ENCODE measurements at places on chromosomes 5 and 9. TPM values are rescaled to one million over a fixed set of nuclear protein-coding genes. Genes with fewer than 3 reads are reported as not detected.

Gene LCNL1
- total RNA-seq: 0.10 TPM

Gene PCDHB1
- total RNA-seq: not detected

Gene GLT6D1
- not detected for total RNA-seq

Gene LRRC70
- total RNA-seq: 0.32 TPM

Gene COL15A1
- total RNA-seq: 21.0 TPM

Gene LURAP1L
- 2.8 TPM for total RNA-seq

Gene NCS1
- total RNA-seq: 2.9 TPM

Gene PHF24
- total RNA-seq: not detected

Gene NR4A3
- 1.5 TPM for total RNA-seq

Gene TEK
- total RNA-seq: 7.5 TPM

Gene IFNB1
- not detected for total RNA-seq

Gene TMC1
- total RNA-seq: not detected

Gene GDNF
- 89.0 TPM for total RNA-seq

Gene ASTN2
- 10.3 TPM for total RNA-seq

Gene PPP3R2
- total RNA-seq: not detected

Gene NAIP
- total RNA-seq: 2.8 TPM

Gene AGXT2
- total RNA-seq: not detected

Gene NIPSNAP3A
- total RNA-seq: 7.8 TPM

Gene TEX48
- total RNA-seq: not detected

Gene GKAP1
- total RNA-seq: 34.7 TPM

Gene DIPK1B
- 2.4 TPM for total RNA-seq

Gene MZB1
- total RNA-seq: 0.58 TPM

Gene ABLIM3
- 37.2 TPM for total RNA-seq

Gene IRGM
- not detected for total RNA-seq

Gene IL31RA
- total RNA-seq: 0.15 TPM

Gene ADAMTSL1
- total RNA-seq: 0.29 TPM

Gene CTNNAL1
- total RNA-seq: 35.2 TPM

Gene DDX4
- not detected for total RNA-seq

Gene LHFPL2
- 3.9 TPM for total RNA-seq

Gene IL7R
- total RNA-seq: 1.4 TPM

Gene NXNL2
- not detected for total RNA-seq

Gene TMED9
- 71.9 TPM for total RNA-seq

Gene ADAMTSL2
- 5.4 TPM for total RNA-seq

Gene FBP2
- 53.2 TPM for total RNA-seq

Gene TLR4
- total RNA-seq: 6.6 TPM

Gene CDH9
- not detected for total RNA-seq

Gene ITGA2
- 0.64 TPM for total RNA-seq

Gene FAM81B
- total RNA-seq: not detected

Gene ZNF474
- not detected for total RNA-seq
